Testis (tissue), 5 donors: ENCODE measurements at places on chromosomes 6 and 20.

- H3K27ac ChIP-seq = no peak overlapping the region
- no peaks in the 10 kb centered on the region for H3K36me3 ChIP-seq
- DNase-seq = no peak
- H3K4me1 ChIP-seq = no peaks in the 10 kb centered on the region
Measured at GRCh38 chr6:160130729-160131484, 9.3 kb downstream of the SLC22A1 start.

GRCh38 chr6:107479089-107479690, 10.7 kb upstream of the SOBP start:
- H3K36me3 ChIP-seq = no peaks in the 10 kb centered on the region
- no peak overlapping the region for H3K4me3 ChIP-seq
- H3K27me3 ChIP-seq = no peaks in the 10 kb centered on the region
- no peak overlapping the region for H3K27ac ChIP-seq
- no peaks in the 10 kb centered on the region for H3K4me1 ChIP-seq
- no peak for DNase-seq

- no peaks in the 10 kb centered on the region for H3K4me1 ChIP-seq
- no peak overlapping the region for H3K27ac ChIP-seq
- no peaks in the 10 kb centered on the region for H3K27me3 ChIP-seq
- H3K4me3 ChIP-seq = no peak overlapping the region
Measured at GRCh38 chr6:160069459-160069858, 52.2 kb upstream of the SLC22A1 start.

GRCh38 chr20:4488407-4489339, 233.0 kb upstream of the PRND start:
- H3K4me3 ChIP-seq = no peak overlapping the region
- no peak for DNase-seq
- H3K27me3 ChIP-seq = no peaks in the 10 kb centered on the region
- H3K36me3 ChIP-seq = no peaks in the 10 kb centered on the region

GRCh38 chr6:78863576-78863975, 3.8 kb upstream of the IRAK1BP1 start:
- DNase-seq = no peak
- H3K36me3 ChIP-seq = no peaks in the 10 kb centered on the region
- H3K4me1 ChIP-seq = no peaks in the 10 kb centered on the region
- no peaks in the 10 kb centered on the region for H3K27me3 ChIP-seq
- no peak overlapping the region for H3K4me3 ChIP-seq

GRCh38 chr6:16003197-16003491, 125.7 kb upstream of the MYLIP start:
- no peaks in the 10 kb centered on the region for H3K36me3 ChIP-seq
- H3K4me1 ChIP-seq = no peaks in the 10 kb centered on the region
- no peak for DNase-seq
- H3K4me3 ChIP-seq = no peak overlapping the region

GRCh38 chr6:49979584-49979983, 10.2 kb upstream of the DEFB113 start:
- no peak for DNase-seq
- no peak overlapping the region for H3K4me3 ChIP-seq
- H3K4me1 ChIP-seq = no peaks in the 10 kb centered on the region

GRCh38 chr20:33852626-33853506, 41.7 kb downstream of the CHMP4B start:
- H3K4me1 ChIP-seq = no peaks in the 10 kb centered on the region
- no peak for DNase-seq
- H3K27ac ChIP-seq = no peak overlapping the region

- H3K27me3 ChIP-seq = no peaks in the 10 kb centered on the region
- no peak overlapping the region for H3K4me3 ChIP-seq
- H3K4me1 ChIP-seq = peaks cover 29% of the 10 kb centered on the region
- peak overlapping the region; percentile 80 for H3K27ac ChIP-seq
- H3K36me3 ChIP-seq = no peaks in the 10 kb centered on the region
Measured at GRCh38 chr20:43863821-43864544, 50.7 kb upstream of the TOX2 start.

DNA sequence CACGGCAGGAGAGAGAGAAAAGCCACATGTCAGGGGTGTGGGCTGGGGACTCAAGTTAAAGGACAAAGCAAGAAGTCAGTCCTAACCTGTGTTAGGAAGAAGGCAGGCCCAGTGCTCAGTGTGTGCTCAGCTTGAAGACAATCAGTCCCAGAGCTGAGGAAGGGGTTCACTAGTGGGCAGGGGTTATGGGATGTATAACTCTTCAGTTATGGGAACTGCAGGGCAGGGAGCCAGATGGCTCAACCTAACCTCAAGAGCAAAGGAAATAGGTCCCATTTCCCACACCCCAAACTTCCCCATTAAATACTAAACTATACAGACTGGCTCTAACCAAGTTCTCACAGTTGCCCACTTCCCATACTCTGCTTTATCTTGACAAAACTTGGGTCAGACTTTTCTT, 7.4 kb upstream of the SSTR4 start:
- peaks cover 3% of the 10 kb centered on the region for H3K4me1 ChIP-seq
- no peak overlapping the region for H3K4me3 ChIP-seq
- H3K27ac ChIP-seq = no peak overlapping the region
- no peaks in the 10 kb centered on the region for H3K36me3 ChIP-seq
- no peak for DNase-seq

DNA sequence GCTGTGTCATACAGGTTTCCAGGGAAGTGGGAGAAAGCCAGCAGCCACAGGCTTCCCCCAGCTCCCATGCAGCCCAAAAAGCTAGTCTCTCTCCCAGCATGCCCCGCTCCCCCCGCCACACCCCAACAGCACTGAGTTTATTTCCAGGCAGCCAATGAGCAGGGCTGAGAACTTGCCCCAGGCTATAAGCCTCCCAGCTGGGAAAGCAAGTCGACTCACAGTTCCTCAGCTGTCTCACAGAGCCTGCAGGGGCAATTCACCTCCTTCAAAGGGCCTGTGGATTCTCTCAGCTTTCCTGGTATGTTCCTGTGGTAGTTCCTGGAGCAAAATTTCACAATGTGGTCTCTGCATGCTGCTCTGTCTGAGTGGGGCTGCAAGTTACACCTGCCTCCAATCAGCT, 34.2 kb downstream of the PAX1 start:
- no peak overlapping the region for H3K27ac ChIP-seq
- H3K27me3 ChIP-seq = no peaks in the 10 kb centered on the region
- no peaks in the 10 kb centered on the region for H3K36me3 ChIP-seq
- no peaks in the 10 kb centered on the region for H3K4me1 ChIP-seq

DNA sequence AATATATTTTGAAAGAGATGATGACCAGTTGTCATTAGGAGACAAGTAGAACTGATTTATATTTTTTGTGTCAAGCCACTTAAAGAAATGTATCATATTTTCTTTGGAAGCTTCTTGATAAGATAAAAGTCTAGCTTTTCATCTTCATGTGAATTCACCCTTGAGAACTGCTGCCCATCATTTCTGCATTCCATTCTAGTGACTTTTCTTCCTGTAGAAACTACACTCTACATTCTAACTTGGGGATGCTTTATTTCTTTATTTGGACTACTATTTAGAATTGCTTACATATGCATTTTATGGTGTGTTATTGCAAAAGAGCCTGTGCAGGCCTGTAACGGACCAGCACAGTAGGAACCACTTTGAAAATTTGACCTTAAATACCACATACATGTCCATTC, 335.0 kb upstream of the KCNQ5 start:
- no peak overlapping the region for H3K27ac ChIP-seq
- no peaks in the 10 kb centered on the region for H3K4me1 ChIP-seq
- no peaks in the 10 kb centered on the region for H3K36me3 ChIP-seq
- no peak for DNase-seq
- H3K27me3 ChIP-seq = no peaks in the 10 kb centered on the region

- H3K36me3 ChIP-seq = no peaks in the 10 kb centered on the region
- no peak overlapping the region for H3K4me3 ChIP-seq
- H3K4me1 ChIP-seq = no peaks in the 10 kb centered on the region
- DNase-seq = no peak
Measured at GRCh38 chr6:167937948-167938911, 59.2 kb upstream of the KIF25 start.

- no peaks in the 10 kb centered on the region for H3K36me3 ChIP-seq
- no peak overlapping the region for H3K27ac ChIP-seq
- no peaks in the 10 kb centered on the region for H3K4me1 ChIP-seq
- no peaks in the 10 kb centered on the region for H3K27me3 ChIP-seq
- no peak for DNase-seq
Measured at GRCh38 chr6:157964100-157964499, 17.6 kb upstream of the SYNJ2 start.

DNA sequence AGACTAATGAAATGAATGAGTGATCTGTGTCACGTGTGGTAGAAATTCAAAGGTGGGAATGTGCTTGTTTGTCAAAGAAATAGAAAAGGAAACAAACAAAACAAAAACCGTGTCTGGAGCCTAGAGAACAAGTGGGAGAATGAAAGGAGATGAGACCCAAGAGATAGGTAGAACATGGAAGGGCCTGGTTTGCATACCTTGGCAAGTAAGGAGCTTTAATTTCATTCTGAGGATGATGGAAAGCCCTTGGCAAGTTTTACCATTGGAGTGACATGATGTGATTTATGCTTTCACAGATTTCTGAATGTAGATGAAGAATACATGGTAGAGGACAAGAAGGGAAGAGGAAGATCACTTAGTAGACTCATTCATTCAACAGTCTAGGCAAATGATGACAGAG, 26.8 kb upstream of the PRDM1 start:
- no peak for DNase-seq
- no peak overlapping the region for H3K4me3 ChIP-seq
- H3K36me3 ChIP-seq = no peaks in the 10 kb centered on the region
- H3K27me3 ChIP-seq = no peaks in the 10 kb centered on the region
- no peak overlapping the region for H3K27ac ChIP-seq

GRCh38 chr6:31351033-31351380, 6.0 kb downstream of the HLA-B start:
- no peaks in the 10 kb centered on the region for H3K36me3 ChIP-seq
- H3K4me1 ChIP-seq = peaks cover 8% of the 10 kb centered on the region
- H3K27ac ChIP-seq = no peak overlapping the region
- H3K4me3 ChIP-seq = no peak overlapping the region
- H3K27me3 ChIP-seq = no peaks in the 10 kb centered on the region
